Activated T-helper 2 cell treated with anti-CD3 and anti-CD28 coated beads, Interferon-gamma antibody, Interleukin-2, Interleukin-4, amounts not matched to agents 10 μg/mL and 5 μg/mL and 100 μg/mL, durations not matched to agents 14 hours and 24 hours and 36 hours (primary cell): ENCODE measurements at places on chromosomes 7 and 10.

DNA sequence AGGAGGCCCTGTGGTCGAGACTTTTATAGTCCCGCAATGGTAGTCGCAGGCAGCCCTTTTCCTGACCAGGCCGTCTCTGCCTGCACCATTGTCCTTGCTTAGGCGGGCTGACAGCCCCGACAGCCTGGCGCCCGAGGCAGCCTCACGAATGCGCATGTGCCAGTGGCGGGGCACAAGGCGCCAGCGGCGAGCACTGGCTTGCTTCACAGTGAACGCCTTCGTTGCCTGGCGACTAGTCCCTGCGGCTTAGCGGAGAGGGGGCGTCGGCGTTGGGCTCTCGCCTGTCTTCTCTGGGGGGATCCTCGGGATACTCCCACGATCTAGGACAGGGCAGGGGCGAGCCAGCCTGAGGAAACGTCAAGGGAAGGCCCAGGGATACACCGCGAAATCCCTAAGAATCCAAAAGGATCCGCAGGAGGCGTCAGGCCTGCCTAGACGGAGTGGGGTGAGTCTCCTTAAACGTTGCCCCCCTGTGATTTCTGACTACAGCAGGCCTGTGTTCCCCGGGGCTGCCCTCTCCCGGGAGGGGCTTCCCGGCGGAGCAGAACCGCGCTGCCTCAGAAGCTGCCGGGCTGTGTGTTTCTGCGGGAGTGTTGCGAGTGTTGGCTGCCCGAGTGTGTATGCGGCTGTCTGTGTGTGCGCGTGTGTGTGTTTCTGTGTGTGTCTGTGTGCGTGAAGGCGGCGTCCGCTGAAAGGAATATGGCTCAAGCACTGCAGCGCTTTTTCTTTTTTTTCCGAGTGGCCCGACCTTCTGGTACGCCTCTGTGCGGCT, 20.5 kb upstream of the ZNF273 start:
- no peak for DNase-seq

DNA sequence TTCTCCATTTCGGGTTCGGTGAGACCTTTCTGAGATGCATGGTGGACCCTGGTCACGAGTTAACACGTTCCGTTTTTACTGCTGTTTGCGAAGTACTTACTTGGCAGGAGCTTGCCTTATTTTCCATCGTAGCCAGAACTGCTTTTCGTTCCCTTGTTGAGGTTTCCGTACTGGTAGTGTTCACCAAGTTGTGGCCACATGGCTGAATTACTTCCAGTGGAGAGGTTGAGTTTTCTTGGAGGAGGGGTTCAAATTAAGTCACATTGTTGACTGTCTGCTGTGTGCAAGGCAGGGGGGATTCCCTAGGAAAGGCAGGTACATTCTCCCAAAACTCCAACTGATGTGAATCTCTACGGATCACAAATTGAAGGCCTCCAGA, 4.0 kb downstream of the MXI1 start:
- DNase-seq = no peak

DNA sequence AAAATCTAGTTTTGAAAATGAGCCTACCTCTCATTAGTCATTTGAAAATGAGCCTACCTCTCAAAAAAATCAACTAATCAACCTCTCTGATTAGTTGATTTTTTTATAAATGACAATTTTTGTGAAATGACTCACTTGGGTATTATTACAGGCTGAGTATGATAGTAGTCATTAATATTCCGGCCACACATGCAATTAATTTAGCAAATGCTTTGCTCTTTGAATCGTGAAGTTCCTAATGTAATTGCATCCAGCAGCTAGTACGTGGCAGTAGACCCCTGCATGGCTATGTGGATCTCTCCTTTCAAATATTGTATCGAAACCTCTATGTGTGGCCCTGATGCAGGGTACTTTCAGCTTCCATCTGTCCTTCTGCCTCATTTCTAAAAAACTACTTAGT, 245.9 kb upstream of the PHYHIPL start:
- DNase-seq = no peak

DNA sequence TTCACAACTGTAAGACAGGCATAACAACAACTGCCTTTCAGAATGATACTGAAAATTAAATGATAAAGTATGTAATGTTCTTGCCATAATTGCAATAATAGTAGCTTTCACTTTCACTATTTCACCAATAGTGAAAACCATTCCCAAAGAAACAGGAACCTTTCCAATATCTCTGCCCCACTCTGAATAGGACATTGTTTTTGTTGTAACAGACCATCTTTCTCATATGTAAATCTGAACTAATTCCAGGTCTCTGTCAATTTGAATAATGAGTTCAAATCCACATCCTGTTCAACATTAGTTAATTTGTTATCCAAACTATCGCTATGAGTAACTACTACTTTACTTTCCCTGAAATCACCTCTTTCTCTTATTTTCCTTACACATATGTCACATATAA, 148.0 kb downstream of the LRRN3 start:
- no peak for DNase-seq

GRCh38 chr7:45061806-45062425, 26.9 kb downstream of the NACAD start:
- DNase-seq = no peak

- no peak for DNase-seq
Observed at GRCh38 chr7:141232286-141233051, 158.6 kb downstream of the TMEM178B start.

DNA sequence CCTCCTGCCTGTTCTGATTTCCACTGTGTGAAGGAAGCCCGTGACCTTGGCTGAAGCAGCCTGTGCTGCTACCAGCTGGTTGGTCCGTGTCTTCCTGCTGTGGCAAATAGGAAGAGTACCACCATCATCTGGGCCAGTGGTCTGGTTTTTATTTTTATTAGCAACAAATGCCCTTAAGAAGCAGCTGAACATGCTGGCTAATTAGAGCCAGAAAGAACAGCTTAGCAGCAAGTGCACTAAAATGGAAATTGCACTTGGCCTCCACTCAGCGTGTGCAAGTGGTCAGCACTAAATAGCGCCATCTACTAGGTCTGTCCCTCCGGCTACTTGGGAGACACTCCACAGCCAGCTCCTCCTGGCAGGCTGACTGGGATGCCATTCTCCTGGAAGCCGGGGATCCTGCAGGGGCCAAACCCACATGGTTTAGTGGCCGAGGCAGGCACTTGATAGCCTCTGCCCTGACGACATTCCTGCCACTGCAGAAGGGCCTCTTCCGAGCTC, 690.3 kb upstream of the FOXK1 start:
- DNase-seq = no peak
